SJSA1 (cell line): ENCODE measurements at places on chromosomes 7 and 10.

DNA sequence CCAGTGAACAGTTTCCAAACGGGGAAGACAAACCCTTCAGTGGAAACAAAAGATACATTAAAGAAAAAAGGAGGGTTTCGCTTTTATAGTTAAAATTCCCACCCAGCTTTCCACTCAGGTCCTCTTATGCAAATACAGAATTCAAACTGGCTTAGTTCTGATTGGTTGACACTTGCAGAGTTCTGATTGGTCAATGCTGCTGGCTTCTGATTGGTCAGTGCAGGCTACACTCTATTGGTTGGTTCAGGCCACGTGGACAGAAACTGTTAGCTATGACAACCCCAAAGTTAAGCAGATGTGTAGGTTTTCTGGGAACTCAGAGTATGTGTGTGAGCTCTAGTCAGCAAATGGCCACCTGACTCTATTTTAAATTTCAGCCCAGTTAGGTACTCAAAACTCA lies 80.0 kb downstream of the FBXL13 start:
- no peak for DNase-seq

- DNase-seq, result no peak
Measured at GRCh38 chr7:95777269-95777668, 4.9 kb downstream of the DYNC1I1 start.

DNA sequence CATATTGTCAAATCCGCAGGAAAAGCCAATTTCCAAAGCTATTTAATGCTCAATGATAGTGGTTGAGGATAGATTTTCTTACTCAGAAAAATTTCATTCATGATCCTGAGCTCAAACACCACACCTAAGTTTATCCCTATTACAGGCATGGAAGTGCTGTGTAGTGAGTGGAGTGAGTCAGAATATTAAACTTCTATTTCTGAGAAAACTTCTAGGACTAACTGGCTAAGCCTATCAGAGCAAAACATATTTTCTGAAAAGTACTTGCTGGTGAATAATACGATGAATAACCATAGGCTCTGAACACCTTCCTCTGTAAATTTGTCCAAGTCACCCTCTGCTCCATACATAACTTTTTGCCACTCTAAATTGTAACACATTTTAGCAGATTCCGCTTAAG lies 221.5 kb downstream of the SUGCT start:
- no peak for DNase-seq

DNA sequence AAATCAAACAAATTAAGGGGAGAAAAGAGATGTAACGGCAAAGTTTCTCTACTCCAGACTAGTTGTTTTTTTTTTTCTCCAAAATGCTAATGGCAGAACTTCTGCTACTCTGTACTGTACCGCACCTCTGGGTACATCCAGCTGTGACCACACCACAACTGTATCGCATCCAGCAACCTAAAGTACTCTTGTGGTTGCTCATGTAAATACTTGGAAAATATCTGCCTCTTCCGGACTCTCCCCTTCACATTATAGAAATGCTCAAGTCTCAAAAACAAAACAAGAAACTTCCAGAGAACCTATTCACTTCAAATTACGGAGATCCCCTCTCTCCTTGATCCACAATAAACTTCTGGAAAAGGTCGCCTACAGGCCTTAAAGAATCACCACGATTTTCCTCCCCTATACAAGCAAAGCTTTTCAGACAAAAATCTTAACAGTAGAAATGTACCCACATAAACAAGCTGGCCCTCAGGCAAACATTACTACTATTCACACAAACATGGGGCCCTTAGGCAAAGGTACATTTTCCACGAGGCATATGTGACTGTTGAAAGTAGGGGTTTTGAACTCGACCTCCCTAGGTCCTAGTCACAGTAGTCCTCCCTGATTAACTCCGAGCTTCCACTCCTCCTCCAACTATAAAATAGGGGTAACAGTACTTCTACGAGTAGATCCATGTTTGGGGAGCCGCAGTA lies 222.9 kb upstream of the MKLN1 start:
- DNase-seq, result no peak
